ENCODE measurements at places on chromosomes 5 and 9.

DNA sequence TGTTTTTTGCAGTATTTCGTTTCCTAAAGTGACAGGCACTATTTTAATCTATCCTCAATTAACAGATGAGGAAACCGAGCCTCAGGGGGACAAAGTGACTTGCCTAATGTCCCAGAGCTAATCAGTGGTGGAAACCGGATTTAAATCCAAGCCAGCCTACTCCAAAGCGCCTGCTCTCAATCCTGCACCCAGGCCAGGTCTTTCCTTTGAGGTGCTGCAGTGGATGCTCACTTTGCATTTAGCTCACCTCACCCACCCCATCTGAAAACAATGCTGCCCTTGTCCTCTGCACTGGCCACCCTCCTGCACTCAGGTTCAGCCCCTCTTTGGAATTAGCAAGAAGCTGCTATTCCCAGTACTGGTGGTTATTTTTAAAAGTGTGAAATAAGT is 16.0 kb downstream of the ANGPTL2 start:
- no peak for DNase-seq

DNA sequence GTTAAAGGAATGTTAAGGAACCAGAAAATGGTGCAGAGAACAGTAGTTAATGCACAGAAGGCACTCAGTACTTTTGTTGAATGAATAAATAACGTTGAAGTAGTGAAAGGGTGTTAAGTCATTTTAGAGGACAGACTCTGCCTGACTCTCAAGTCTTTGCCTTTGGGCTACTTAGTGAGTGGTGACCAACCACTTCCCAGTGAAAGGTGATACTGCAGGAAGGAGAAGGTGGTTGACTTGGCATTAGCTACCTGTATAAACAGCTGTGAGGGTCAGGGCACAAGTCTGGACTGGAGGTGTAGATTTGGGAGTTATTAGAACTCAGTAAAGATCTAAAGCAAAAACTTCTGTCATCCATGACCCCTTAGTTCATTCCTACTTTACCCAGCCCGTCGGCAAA is 4.9 kb upstream of the SHB start:
- no peak for DNase-seq

DNA sequence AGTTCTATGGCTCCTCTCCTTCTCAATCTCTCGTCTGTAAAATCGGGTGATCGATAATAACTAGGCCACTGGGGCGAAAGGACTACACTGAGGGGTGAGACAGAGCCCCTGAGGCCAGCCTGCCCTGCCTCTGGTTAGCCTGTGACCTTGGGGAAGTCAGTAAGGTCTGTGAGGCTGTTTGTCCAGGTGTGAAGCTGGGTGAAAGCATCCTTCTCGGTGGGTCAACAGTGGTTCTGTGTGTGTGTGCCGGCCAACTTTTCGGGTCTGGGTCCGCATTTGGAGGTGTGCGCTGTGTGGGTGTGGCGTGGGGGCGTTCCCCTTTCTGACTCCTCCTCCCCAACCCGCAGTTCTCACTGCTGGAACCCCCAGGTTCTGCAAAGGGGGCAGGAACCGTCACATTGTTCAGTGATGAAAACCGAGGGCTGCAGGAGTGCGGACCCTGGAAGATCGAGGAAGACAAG is 5.0 kb upstream of the RNF44 start:
- DNase-seq: no peak

- DNase-seq: no peak
Observed at GRCh38 chr9:69999315-69999714, 44.3 kb upstream of the MAMDC2 start.

DNA sequence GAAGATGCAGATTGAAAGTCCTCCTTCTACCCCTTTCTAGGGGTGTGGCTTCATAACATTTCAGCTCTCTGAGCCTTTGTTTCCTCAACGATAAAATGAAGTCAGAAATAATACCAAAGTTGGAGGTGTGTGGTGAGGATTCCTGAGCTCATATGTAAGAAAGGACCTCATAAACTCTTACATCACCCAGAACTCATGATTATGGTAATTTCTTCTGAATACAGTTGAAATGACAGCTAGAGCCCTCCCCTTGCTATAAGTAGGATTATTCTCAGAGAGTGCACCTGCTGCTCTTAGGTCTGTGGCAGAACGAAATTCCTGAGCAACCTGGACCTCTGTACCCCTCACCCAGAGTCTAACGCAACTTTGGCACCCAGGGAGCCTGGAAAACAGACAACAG is 291.4 kb upstream of the KLF4 start:
- DNase-seq: no peak

Data from forelimb muscle (tissue), 1 donor.